KBM-7 (cell line): ENCODE measurements at places on chromosomes 13 and 19.

DNA sequence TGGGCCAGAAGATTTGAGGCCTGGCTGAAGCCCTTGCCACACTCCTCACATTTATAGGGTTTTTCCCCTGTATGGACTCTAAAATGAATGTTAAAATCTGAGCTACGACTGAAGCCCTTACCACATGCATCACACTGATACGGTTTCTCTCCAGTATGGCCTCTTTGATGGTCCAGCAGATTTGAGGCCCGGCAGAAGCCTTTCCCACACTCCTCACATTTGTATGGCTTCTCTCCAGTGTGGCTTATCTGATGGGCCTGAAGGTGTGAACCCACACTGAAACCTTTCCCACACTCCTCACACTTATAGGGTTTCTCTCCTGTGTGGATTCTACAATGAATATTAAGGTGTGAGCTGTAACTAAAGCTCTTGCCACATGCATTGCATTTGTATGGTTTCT is 21.0 kb downstream of the ZNF45 start:
- no peak for DNase-seq

DNA sequence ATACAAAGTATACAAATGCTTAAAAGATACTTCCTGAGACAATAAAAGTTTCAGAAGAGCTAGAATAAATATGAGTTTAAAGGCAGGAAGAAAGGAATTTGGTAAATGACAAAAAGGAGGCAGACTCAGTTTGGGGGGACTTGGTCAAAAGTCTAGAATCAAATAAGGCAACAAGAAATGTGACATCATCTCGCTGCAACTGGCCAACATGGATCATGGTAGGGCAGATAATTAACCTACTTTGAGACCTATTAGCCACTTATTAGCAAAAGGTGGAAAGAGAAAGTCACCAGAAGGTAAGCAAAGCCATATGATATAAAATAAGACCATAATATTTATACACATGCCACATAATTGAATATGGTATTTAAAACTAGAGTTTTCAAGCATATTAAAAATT is 5.3 kb downstream of the USP12 start:
- DNase-seq: no peak

DNA sequence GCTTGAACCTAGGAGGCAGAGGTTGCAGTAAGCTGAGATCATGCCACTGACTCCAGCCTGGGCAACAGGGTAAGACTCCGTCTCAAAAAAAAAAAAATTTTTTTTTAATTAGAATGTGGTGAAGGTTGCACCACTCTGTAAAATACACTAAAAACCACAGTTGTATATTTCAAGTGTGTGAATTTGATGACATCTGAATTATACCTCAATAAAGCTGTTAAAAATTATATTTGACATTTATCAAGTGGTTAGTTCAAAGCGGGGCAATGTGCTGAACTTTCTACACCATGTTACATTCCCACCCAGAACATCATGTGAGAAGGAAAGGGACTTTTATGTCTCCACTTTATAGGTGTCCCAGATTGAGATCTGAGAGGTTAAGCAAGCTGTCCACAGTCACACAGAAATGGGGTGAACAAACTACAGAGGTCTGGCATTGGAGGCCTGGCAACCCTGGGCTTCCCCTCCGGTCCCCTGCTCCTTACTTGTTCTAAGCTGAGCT is 5.9 kb upstream of the S1PR5 start:
- no peak for DNase-seq

DNA sequence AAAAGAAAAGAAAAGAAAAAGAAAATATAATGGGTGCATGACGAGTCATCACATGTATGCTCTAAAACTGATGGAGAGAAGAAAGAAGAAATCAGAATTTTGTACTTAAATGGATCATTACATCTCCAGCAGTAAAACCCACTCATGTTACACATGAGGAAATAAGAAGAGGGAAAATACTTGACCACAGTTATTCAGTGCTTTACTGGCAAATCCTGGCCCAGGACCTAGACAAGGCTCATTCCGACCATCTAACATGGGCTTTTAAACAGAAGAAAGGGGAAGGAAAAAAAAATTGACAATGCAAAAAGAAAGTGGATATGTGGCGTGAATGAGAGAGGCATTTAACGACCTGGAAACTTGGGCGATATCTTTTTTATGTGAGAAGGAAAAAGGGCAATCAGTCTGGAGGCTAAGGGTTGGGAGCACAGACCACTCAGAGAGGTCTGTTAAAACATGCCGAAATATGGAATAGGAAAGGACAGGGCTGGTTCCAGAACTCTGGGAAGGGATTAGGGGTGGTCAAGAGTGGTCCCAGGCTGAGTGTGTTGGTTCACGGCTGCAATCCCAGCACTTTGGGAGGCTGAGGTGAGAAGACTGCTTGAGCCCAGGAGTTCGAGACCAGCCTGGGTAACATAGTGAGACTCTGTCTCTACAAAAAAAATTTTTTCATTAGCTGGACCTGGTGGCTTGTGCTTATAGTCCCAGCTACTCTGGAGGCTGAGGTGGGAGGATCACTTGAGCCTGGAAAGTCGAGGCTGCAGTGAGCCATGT is 1.6 kb downstream of the SIGLECL1 start:
- DNase-seq: no peak
